Iris pigment epithelial cell (primary cell): ENCODE measurements at places on chromosomes 13 and 19.

DNA sequence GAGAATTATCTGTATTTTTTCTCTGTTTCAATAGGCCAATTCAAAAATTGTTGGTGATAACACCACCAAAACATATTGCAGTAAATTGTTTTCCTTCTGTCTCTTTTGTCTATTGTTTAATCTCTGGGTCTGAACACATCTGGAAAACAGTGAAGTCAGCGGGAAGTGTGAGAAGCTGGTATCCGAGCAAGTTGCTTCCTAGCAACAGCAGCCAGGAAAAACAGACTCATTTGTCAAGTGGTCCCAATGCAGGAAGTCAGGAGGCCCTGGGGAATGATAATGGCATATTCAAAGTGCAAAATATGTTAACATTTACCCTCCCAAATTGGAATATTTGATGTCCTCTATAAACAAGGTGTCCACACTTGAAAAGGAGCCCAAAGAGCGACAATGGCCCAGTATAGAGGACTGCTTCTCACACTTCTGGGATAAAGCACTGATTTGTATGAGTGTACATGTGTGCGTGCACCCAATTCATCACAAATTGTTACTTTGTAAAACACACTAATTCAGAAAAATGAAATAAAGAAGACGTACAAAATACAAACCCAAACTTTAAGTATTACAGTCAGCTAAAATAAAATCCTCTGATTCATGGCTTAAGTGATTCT is 515.0 kb downstream of the TBC1D4 start:
- DNase-seq = no peak

GRCh38 chr19:30026933-30027332 is 84.9 kb downstream of the URI1 start:
- no peak for DNase-seq

DNA sequence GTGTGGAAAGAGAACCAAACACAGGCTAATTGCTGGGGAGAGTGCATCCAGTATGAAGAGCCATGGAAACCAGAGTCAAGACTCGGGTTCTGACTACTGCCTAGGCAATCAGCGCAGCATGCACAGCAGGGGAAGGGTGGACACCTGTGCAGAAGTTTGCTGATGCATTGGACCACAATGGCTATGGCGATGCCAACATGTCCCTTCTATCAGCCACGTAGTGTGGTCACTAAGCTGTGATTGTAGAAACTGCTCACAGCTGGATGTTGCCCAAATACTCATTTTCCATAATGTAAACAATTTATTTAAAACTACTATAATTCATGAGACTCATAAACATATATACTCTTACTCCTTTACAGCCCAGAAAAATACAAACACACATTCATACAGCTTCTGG is 1718.2 kb downstream of the EFNB2 start:
- no peak for DNase-seq

DNA sequence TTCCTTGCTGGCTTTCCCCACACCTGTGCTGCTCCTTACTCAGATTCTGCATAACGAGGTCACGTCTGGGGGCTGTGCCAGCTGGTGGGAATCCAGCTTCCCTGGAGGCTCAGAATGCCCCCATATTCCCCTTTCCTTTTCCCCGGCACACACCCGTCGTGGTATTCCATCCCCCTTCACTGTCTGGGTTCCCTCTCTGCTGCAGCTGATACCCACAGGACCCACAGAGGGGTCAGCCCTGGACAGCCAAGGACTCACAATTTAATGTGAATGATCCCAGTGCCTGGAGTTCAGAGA is 4.2 kb upstream of the MYH14 start:
- DNase-seq = no peak
